ENCODE measurements at places on chromosomes 3 and 15. TPM values are rescaled to one million over a fixed set of nuclear protein-coding genes. Genes with fewer than 3 reads are reported as not detected.

SEMA3G gene
- 0.04 TPM for total RNA-seq

CPA3 gene
- not detected for total RNA-seq

VPS18 gene
- 25.1 TPM for total RNA-seq

CSPG5 gene
- total RNA-seq: 1.3 TPM

CFAP100 gene
- total RNA-seq: not detected

CHDH gene
- 2.6 TPM for total RNA-seq

RETNLB gene
- total RNA-seq: not detected

RIOX2 gene
- total RNA-seq: 32.3 TPM

TMF1 gene
- 17.4 TPM for total RNA-seq

CD200 gene
- total RNA-seq: not detected

VGLL3 gene
- total RNA-seq: 8.5 TPM

OR5H2 gene
- not detected for total RNA-seq

PLSCR5 gene
- not detected for total RNA-seq

DPPA2 gene
- not detected for total RNA-seq

QTRT2 gene
- total RNA-seq: 27.5 TPM

ACTRT3 gene
- total RNA-seq: 3.2 TPM

TRIM42 gene
- total RNA-seq: not detected

CHRNA7 gene
- 4.7 TPM for total RNA-seq

CEMIP gene
- total RNA-seq: 2.1 TPM

SLC9A9 gene
- 0.48 TPM for total RNA-seq

C3orf85 gene
- total RNA-seq: not detected

TMEM108 gene
- not detected for total RNA-seq

NANOGP8 gene
- total RNA-seq: not detected

Measured in A549 treated with DMSO at 1 μM for 4 hours (cell line).